ENCODE measurements at places on chromosomes 5 and 9.

DNA sequence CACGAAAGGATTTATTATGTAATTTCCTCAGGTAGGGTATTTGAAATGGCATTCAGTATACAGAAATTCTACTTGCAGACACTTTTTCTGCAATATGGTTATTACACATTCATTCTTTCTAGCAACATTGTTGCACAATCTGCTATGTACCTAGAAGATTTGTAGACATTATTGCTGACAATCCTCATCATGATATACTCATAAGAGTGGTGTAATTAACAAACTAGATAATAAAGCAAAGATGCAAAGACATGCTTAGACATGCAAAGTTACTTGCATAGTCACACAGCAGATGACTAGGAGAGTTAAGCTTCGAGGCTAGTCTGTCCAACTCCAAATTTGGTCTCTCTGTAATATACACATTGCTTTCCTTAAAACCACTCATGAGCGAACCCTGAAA, 317.1 kb downstream of the ASTN2 start:
- no peak for DNase-seq

DNA sequence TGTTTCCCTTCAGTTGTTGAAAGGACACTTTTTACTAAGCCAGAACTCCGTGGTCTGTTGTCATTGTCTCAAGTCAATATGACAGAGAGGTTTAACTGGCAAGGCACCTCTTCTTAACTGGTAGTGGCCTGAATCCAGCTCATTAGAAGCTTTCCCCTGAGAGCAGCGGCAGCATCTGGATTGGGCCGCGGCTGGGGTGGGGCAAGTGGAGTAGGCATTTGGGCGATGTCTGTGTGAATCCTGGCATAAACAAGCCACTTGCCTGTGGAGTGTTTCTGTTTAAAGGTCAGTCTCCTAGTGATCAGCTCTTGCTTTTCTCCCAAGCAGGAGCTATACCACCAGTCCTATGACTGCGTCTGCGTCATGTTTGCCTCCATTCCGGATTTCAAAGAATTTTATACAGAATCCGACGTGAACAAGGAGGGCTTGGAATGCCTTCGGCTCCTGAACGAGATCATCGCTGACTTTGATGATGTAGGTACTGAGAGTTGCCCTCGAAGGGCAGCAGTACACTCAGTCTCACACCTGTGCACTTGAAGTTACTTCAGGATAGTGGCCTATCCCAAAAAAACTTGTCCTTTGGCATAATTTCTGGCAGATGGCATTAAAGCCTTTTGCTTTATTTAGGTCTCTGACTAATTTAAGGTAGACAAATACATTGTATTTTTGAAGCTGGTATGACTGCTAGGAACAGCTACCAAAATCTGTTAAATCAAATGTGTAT, 48.9 kb downstream of the CFAP90 start:
- no peak for DNase-seq

DNA sequence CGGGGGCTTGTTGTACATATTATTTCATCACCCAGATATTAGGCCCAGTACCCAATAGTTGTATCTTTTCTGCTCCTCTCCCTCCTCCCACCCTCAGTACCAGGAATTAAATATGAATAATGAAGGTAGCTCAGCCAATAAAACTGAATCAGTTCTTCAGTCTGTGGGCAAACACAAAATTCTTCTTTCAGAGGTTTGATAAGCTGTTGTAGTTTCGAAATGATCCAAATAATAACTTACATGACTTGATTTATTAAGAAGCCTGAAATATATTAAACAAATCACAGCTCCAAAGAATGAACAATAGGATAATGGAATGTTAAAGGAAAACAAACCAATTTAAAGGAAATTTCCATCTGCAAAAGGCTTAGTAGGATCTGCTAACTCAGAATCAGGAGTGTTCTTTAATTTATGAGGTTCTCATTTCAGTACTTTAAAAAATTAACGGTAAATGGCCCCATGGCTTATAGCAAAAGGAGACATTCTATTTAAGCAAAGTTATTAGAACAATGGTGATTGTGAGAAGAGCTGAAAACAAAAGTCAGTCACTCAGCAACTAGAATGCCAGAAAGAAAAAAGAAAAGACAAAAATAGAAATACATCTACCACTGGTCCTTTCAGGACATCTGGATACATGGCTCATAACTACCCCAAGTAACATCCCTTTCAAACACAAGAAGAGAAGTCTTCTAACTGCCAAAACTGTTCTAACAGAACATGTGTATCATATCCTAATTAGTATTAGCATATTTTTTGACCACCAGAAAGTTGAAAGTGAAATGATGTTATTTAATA, 62.4 kb downstream of the NR3C1 start:
- no peak for DNase-seq

DNA sequence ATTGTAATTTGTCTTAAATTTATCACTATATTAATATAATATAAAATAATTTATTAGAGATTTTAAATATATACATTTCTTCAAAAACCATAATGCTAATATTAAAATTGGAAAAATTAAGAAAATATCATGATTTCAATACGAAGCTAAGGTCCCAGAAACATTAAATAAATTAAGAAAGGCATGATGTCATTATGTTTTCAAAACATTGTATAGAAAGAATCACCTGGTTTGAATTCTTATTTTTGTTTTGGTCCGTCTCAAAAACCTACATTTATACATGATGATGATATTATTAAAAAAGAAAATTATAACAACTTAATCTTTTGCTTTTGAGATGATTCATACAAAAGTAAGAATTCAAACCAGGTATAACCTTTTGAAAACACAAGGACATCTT, 8.2 kb upstream of the EDIL3 start:
- no peak for DNase-seq

- no peak for DNase-seq
These were observed 26.7 kb downstream of the BDP1 start for GRCh38 chr5:71482132-71482531.

GRCh38 chr5:163913548-163913947, 408.1 kb downstream of the MAT2B start:
- DNase-seq, result no peak

DNA sequence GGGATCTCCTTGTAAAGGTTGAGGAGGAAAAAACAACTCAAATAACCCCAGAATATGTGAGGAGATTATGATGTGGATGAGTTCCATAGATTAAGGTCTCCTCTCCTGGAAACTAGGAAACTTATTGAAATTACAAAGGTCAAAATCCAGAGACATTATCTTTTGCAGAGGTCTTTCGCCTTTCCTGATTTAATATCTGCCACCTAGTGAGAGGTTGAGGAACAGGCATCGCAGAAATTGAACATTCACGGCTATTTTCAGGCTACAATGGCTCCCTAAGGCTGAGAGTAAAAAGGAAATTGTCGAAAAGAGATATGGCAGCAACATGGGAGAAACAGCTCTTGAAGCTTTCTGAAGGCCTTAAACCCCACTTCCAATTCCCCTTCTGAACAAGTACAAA, 127.5 kb upstream of the PLCXD3 start:
- DNase-seq, result no peak

GRCh38 chr5:119177226-119177625, 106.3 kb downstream of the DMXL1 start:
- DNase-seq, result no peak

GRCh38 chr9:121297389-121297788, 29.4 kb downstream of the GSN start:
- no peak for DNase-seq

GRCh38 chr5:147780924-147781573, 1.5 kb downstream of the JAKMIP2 start:
- DNase-seq, result no peak

- no peak for DNase-seq
These were observed 50.1 kb upstream of the SMAD5 start for GRCh38 chr5:136082390-136083193.

DNA sequence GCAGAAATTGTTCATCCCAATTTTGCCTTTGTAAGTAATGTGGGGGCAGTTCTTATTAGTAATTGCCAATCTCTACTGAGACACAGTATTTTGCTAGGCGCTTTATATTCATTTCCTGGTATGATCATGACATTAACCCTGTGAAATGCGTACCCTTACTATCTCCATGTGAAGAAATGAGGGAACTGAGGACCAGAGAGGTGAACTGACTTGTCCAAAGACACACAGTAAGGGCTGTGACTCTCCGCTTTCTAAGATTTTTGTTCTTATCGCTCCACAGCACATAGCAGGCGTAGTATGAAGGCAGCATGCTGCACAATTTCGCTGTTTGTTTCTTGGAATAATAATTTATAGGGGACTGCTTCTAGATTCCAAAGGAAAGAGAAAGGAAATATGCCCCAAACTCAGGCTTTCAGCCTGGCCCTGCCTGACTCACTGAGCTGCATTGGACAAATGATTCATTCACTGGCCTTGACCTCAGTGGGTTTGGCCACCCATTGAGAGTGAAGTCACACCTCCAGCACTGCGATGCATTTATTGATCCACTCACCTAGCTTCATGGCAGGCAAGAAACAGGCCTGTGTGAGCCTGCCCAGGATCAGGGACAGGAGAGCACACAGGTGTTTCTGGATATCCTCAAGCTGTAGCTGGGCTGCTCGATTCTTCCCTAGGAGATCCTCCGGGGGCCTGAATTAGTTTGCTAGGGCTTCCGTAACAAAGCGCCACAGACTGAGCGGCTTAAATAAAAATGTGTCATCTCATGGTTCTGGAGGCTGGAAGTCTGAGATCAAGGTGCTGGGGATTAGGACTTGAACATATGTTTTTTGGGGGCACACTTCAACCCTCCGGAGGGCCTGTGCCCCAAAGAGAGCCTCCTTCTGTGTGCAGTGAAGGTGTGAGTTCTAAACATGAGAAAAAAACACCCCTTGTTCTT, 7.2 kb upstream of the DUSP1 start:
- no peak for DNase-seq

- DNase-seq, result no peak
These were observed 47.7 kb downstream of the SH3RF2 start for GRCh38 chr5:145984072-145984471.

GRCh38 chr5:38590838-38591522, 34.5 kb upstream of the LIFR start:
- DNase-seq, result no peak

GRCh38 chr5:153513156-153513555, 22.7 kb downstream of the GRIA1 start:
- no peak for DNase-seq

DNA sequence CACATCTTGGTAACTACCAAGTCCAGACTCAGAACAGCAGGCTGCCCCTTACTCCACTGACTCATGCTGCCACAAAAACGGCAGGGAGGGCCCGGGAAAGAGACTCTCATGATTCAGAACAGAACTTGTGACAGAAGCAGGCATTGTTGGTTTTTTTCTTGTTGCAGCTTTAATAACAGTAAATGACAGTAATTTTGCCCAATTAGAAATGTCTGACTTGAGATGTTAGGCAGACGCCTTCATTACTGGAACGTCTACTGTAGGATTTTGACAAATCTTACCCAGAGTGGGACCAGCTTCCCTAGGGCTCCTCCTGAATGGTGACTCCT, 77.9 kb downstream of the SEMA5A start:
- DNase-seq, result no peak

- no peak for DNase-seq
These were observed 36.3 kb downstream of the VCP start for GRCh38 chr9:35035851-35036701.

- DNase-seq, result no peak
These were observed 209.7 kb downstream of the GADD45G start for GRCh38 chr9:89814340-89815040.

DNA sequence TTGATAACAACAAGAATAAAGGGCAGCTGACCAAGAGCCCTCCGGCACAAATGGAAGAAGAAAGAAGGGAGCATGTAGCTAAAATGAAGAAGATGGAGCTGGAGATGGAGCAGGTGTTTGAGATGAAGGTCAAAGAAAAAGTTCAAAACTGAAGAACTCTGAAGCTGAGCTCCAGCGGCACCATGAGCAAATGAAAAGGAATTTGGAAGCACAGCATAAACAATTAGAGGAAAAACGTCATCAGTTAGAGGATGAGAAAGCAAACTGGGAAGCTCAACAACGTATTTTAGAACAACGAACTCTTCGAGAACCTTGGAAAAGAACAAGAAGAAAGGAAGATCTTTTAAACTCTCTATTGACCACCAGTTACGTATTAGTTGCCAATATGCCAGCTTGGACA, 100.9 kb downstream of the GABBR2 start:
- DNase-seq, result no peak

DNA sequence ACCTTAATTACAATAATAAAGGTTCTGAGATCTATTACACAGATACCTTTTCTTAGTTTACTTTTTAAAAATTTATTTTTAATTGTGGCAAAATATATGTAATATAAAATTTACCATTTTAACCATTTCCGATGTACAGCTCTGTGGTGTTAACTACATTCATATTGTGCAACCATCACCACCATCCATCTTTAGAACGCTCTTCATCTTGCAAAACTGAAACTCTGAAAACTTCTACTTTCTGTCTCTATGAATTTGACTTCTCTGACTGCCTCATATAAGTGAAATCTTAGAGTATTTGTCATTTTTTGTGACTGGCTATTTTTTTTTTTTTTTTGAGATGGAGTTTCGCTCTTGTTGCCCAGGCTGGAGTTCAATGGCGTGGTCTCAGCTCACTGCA, 26.8 kb downstream of the WWC1 start:
- DNase-seq, result no peak

- no peak for DNase-seq
These were observed 335.0 kb downstream of the ARRDC3 start for GRCh38 chr5:91048073-91048472.

- no peak for DNase-seq
These were observed at the start of gene HRH2 for GRCh38 chr5:175657593-175658271. HRH2 (plus strand) TSS chr5:175658071; CDS start chr5:175683234, 25,163 bp downstream.

GRCh38 chr5:41527201-41527779, 16.9 kb upstream of the PLCXD3 start:
- DNase-seq, result no peak

- no peak for DNase-seq
These were observed 10.6 kb downstream of the PRR7 start for GRCh38 chr5:177456976-177457851.

DNA sequence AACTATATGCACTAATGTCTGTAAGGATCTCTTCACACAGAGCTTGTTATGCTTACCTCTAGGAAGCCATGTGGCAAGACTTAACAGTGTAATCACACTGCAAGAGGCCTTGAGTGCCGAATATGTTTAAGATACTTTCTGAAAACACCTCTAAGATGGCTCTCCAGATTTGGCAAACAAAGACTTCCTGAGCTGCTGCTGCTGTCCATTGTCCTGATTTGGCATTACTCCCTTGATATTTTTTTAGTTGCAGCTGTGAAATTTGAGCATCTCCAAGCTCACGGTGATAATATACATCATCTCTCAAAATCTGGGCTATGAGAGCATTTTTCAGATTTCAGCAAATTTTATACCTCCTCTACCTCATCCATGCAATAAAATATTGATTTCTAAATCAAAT, 384.5 kb upstream of the CDH6 start:
- DNase-seq, result no peak

- DNase-seq, result no peak
These were observed 31.6 kb upstream of the UBAC1 start for GRCh38 chr9:135992486-135993408.

DNA sequence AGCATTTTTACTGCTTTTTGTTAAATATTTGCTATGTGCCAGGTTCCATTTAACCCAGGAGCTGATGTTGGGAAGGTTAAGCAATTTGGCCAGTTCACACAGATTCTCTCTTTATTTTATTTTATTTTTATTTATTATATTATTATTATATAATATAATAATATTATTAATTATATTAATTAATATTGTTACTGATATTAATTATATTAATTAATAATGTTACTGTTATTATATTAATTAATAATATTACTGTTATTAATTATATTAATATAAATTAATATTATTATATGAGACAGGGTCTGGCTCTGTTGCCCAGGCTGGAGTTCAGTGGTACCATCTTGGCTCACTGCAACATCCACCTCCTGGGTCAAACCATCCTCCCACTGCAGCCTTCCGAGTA, 593.0 kb upstream of the SGCD start:
- DNase-seq, result no peak

- no peak for DNase-seq
These were observed 1.9 kb upstream of the ASS1 start for GRCh38 chr9:130442746-130443455.

Data from renal cortex interstitium (tissue), 15 donors.